ENCODE measurements at places on chromosomes 12 and 14.

DNA sequence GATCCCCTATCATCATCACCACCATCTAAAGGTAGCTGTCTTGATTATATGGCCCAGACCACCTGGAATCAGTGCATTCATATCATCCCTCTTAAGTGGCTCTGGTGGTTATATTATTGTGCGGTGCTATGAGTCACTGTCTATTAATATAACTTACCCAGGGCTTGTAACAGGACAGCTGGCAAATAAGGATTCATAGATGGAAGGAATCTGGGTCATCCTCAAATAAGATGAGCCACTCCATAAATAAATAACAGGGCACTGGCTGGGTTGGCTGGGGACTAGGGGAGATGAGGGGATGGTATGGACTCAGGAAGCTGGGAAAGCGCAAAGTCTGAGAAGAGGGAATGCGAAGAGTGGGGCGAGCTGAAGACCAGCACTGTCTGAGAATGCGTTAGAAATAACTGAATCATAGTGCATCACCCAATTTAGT lies 216.1 kb downstream of the NUAK1 start:
- no peak for DNase-seq

DNA sequence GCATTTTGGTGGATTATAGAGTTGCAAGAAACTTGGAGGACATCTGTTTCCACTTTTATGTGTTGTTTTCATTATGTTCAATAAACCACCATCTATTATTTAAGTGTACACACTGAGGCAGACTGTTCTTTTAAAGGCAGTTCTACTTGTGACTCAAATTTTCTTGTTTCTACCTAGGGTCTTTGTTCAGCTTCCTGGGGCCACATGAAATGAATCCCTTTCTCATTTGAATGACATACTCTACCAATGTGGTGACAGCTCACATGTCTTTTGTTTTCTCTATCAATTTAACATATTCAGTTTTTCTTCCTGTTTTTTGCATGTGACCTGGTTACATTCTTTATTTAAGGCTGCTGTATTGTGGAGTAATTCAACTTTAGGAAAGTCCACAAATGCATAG lies 7.9 kb downstream of the SLC16A7 start:
- no peak for DNase-seq

- no peak for DNase-seq
Measured at GRCh38 chr14:52402812-52403526, 88.9 kb downstream of the PTGER2 start.

- no peak for DNase-seq
Measured at GRCh38 chr12:57737467-57738460, 778 bp downstream of the AGAP2 start.

DNA sequence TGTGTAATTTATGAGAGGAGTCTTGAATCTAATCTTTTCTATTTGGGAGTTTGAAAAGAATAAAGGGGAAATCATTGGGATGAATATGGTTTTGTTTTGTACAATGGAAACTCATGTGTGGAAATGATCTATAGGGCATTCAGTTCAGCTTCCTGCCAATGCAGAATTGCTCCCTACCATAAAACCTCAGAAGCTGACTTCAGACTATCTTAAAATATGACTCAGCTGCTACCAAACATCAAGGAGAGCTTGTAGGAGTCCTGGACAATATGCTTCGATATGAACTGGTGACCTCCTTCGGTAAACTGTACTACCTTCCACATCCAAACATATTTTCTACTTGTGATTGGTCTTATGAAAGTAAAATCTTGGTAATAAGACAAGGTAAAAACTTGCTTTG lies 160.6 kb downstream of the CAPZA3 start:
- no peak for DNase-seq

GRCh38 chr14:64074961-64075612 lies 219.1 kb downstream of the ESR2 start:
- no peak for DNase-seq

DNA sequence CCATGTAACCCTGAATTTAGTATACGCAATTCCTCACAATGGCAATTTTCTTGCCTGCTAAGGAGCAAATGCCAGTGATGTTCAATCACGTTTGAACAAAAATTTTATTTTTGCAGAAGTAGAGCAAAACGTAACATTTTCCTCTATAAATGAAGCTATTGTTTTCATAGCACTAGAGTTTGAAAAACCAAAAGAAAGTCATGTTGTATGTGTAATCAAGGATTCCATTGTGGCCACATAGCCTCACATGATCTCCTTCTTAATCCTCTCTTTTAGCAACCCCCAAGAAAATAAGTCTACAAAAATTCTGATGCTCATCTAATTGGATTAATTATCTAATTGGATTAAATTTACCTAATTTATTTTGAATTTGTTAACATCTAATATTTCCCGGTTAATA lies 1217.4 kb upstream of the FLRT2 start:
- DNase-seq, result no peak

GRCh38 chr12:1620092-1620491 lies 8.9 kb upstream of the WNT5B start:
- no peak for DNase-seq

GRCh38 chr14:102785595-102785963 lies 8.3 kb downstream of the TRAF3 start:
- DNase-seq, result no peak

DNA sequence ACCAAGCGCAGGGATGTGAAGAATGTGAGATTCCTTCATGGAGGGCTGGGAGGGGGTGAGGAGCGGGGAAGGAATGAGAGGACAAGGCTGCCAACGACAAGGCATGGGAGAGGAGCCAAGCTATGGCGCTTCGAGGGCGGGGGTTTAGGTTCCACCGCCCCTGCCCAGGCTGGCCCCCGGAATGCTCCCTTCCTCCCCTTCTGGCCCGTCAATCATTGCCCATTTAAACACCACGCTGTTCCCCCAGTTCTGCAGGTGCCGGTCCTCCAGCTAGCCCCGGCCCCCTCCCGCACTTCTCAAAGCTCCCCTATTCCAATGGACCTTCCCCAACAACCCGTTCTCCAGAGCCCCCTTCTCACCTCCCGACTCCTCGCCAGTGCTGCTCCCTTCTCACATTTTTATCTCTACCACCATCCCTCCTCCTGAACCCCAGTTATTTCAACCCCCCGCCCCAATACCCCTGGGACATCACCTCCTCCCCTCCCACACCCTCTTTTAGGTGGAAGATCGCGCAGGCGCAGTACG lies 428 bp downstream of the RNF41 start:
- DNase-seq, result no peak

DNA sequence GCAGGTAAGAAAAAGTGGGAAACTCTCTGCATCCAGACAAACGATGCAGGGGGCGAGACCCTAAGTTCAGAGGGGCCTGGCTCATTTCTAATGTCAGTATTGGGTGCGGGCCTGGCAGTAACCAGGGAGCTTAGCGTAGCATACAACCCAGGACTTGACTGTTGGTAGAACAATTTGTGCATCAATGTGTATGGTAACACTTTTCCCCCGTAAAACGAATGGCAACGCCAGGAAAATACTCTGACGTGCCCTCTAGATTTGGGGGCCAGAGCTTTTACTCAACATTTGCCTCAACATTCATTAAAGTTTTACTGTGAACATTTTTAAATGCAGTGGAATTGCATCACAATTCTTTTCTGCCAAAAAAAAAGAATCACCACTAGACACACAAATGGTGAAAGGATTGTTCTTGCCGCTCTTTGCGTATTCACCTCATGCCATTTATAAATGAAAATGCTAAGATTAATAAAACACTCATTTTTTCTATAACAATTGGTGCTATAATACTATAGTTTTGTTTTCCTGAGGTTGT lies 867 bp downstream of the RHOJ start:
- DNase-seq, result no peak

DNA sequence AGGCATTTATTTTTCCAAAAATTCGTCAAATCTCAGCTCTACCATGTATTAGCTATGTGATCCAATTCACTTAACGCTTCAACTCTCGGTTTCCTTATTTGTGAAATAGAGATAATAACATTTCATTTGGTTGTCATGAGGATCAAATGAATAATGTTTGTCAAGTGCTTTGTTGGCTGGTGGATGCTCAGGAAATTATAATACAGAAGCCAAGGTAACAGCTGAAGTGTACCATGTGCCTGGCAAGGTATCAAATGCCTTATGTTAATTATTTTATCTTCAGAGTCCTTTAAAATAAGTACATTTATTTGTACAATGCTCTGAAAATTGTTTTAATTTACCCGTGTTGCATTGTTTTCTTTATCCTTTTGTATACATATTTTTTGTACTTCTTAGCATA lies 6.1 kb upstream of the PRKCH start:
- DNase-seq, result no peak

GRCh38 chr12:14564336-14564959 lies 3.2 kb downstream of the PLBD1 start:
- DNase-seq, result no peak

- DNase-seq, result no peak
Measured at GRCh38 chr12:5505751-5506150, 73.8 kb downstream of the NTF3 start.

DNA sequence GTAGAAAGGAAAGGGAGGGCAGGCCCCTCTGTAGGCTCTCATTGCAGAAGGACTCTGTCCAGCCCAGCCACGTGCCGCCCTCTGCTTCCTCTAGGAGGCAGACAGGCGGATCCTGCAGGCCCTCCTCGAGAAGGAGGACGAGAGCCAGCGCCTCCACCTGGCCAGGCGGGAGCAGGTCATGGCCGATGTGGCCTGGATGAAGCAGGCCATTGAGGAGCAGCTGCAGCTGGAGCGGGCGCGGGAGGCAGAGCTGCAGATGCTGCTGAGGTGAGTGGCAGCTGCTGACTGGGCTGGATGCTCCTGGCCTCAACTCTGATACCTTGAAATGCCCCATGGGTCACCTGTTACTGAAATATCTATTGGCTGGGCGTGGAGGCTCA lies 10.9 kb downstream of the TCHP start:
- no peak for DNase-seq

DNA sequence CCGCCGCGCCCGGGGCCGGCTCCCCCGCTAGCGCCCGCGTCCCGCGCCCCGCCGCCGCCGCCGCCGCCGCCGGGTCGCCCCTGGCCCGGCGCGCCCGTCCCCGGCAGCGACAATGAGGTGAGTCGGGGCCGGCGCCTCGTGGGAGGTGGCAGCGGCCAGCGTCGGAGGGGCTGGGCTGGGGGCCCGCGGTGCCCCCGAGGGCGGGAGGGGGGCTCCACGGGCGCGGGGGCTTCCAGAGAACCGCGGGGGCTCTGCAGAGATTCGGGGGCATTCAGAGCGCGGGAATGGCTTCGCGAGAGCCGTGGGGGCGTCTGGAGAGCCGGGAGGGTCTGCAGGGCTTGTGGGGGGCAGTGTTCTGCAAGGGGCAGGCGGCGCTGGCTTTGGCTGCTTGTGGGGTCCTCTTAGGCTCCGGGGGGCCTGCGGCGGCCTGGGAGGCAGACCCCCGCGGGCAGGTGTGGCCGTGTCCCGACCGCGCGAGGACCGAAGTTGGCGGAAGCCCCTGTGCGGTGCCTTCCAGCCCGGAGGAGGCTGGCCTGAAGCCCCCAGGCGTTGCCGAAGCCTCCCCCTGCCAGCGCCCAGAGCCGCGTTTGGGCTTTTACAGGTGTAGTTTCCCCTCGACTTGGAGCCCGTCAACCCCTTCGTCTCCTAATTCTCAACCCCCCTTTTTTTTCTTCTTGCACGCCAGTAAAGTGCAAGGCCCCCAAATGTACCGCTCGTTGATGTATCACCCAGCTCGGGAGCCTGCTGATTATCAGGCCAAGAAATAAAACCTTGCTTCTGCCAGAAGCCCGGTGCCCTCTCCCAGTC lies 93.1 kb upstream of the EVL start:
- no peak for DNase-seq

DNA sequence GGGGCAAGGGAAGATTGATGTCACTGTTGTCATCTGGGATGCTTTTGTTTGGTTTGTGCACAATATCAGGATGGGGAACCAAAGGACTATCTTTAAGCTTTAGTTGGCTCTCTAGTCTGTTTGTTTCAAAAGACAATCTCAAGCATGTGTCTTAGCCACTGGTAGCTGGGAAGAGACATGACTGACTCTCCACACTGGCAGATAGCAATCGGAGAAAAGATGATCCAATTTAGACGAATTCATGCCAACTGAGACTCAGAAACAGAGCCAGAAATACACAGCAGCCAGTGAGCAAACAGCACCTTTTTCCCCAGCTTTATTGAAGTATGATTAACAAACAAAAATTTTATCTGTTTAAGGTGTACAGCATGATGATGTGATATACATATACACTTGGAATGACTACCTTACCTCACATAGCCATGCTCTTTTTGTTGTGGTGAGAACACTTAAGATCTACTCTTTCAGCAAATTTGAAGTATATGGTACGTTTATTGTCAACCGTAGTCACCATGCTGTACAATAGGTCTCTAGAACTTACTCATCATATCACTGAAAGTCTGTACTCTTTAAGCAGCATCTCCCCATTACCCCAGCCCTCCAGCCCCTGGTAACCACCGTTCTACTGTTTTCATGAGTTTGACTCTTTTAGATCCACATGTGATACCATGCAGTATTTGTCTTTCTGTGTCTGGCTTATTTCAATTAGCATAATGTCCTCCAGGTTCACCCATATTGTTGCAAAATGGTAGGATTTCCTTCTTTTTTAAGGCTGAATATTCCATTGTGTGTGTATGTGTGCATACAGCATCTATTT lies 50.6 kb downstream of the DUSP16 start:
- no peak for DNase-seq

DNA sequence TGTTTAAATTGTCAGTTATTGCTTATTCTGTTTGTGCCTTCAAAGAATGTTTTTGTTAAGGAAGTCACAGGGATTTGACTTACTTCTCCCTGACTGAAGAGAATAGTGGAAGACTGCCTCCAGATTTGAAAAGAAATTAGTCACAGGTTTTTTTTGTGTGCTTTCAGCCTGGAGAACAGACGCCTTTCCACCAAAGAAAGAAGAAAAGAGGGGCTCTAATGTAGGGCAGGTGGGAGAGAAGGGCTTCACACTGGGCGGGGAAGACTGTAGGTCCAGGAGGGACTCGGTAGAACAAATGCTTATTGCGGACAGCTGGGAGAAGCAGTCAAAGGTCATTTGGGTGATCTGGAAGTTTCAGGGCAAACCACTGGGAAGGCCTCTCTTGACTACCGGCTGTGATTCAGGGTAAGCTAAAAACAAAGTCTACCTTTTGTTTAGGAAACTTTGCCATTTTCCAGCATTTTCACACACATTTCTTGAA lies 76.8 kb downstream of the SAMD4A start:
- no peak for DNase-seq

DNA sequence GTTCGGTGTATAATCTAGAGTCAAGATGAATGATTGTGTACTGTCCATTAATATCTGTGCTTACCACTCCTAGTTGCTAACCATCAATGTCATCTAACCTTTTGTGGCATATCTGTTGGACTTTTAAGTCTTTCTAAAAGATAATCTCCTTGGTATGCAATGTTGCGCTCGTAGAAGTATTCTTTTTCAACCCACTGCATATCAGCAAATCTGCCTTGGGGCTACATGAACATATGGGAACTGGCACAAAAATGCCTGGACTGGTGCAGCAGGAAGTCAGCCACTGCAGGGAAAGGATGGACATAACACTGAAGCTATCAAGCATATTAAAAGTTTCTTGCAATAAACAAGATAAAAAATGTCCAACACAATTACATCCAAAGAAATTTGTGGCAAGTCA lies 124.3 kb upstream of the SLC38A4 start:
- DNase-seq, result no peak
